Activated T-helper 1 cell treated with anti-CD3 and anti-CD28 coated beads, Interleukin-12 subunit alpha, Interleukin-12 subunit beta, Interleukin-2, Interleukin-4 antibody, amounts not matched to agents 30 ng/mL and 10 ng/mL and 1 ng/mL, durations not matched to agents 14 hours and 24 hours and 36 hours (primary cell): ENCODE measurements at places on chromosomes 6 and 20. TPM values are rescaled to one million over a fixed set of nuclear protein-coding genes. Genes with fewer than 3 reads are reported as not detected.

SEC63 gene
- 87.1 and 90.7 TPM in 2 replicates for total RNA-seq

GNAS-AS1 gene
- 1.4 and 1.7 TPM in 2 replicates for total RNA-seq

PMEPA1 gene
- 0.57 and 0.66 TPM in 2 replicates for total RNA-seq

- H3K27me3 ChIP-seq: peaks cover 3% of the 10 kb centered on the region
- no peak overlapping the region for H3K4me3 ChIP-seq
- no peaks in the 10 kb centered on the region for H3K36me3 ChIP-seq
Observed at GRCh38 chr6:44039839-44040350, 87.4 kb downstream of the MRPL14 start.

- H3K27me3 ChIP-seq: no peaks in the 10 kb centered on the region
- no peak overlapping the region for H3K4me3 ChIP-seq
- peaks cover 17% of the 10 kb centered on the region for H3K36me3 ChIP-seq
- H3K4me1 ChIP-seq: peaks cover 45% of the 10 kb centered on the region
- H3K27ac ChIP-seq: peak overlapping the region; percentile 36
Observed at GRCh38 chr20:49179368-49180277, 8.5 kb downstream of the STAU1 start.

GRCh38 chr6:27837625-27838057, 74.6 kb downstream of the OR2B2 start:
- no peaks in the 10 kb centered on the region for H3K27me3 ChIP-seq
- no peak overlapping the region for H3K27ac ChIP-seq
- no peak overlapping the region for H3K4me3 ChIP-seq
- no peak for DNase-seq
- peaks cover 2% of the 10 kb centered on the region for H3K36me3 ChIP-seq
- peaks cover 25% of the 10 kb centered on the region for H3K4me1 ChIP-seq

DNA sequence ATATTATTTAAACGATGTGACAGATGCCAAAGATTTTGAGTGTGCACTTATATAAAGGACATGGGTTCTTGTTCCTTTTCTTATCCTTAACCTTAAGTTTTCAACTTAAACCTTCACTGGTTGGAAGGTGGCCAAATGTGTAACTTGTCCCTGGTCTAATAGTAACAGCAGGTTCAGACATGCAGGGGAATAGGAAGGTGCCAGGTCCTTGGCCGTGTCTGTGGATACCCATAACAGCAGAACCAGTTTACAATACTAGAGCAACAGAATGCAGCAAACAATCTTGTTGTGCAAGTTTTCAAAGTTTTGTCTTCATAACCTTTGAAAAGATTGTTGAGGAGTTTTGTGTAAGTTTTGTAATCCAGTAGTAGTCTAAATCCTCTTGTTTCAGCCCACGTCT, 4.4 kb downstream of the MYB start:
- no peak overlapping the region for H3K4me3 ChIP-seq
- H3K4me1 ChIP-seq: peaks cover 51% of the 10 kb centered on the region

DNA sequence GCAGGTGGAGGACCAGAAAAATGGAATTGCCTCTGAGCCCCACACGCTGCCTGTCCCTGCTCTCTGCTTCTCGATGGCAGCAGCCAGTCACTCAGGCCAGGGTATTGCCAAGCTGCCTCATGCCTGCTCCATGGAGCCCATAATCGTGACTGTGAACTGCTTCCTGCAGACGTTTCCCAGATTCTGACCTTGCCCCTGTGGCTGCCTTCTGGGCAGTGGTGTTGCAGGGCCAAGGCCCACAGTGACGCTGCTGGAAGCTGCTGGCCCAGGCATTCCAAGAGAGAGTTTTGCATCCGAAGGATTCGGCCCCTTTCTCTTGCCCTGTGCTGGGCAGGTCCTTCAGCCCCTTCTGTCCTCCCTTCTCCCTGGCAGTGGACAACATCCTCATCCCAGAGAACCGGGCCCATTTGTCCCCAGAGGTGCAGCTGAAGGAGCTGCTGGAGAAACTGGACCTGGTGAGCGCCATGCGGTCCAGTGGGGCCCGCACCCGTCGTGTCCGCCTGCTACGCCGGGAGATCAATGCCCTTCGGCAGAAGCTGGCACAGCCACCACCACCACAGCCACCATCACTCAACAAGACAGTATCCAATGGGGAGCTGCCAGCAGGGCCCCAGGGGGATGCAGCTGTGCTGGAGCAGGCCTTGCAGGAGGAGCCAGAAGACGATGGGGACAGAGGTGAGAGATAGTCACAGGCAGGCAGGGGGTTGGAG, 14.5 kb downstream of the BRPF3 start:
- DNase-seq: no peak
- peaks cover 57% of the 10 kb centered on the region for H3K36me3 ChIP-seq
- no peak overlapping the region for H3K27ac ChIP-seq
- H3K4me1 ChIP-seq: peaks cover 4% of the 10 kb centered on the region
- no peaks in the 10 kb centered on the region for H3K27me3 ChIP-seq

GRCh38 chr6:27810768-27811450, 101.3 kb downstream of the OR2B2 start:
- peak overlapping the region; percentile 96 for H3K27ac ChIP-seq
- H3K36me3 ChIP-seq: peaks cover 2% of the 10 kb centered on the region

GRCh38 chr6:61558796-61559195, 727.2 kb downstream of the KHDRBS2 start:
- H3K36me3 ChIP-seq: no peaks in the 10 kb centered on the region
- no peak for DNase-seq
- H3K4me3 ChIP-seq: no peak overlapping the region
- no peak overlapping the region for H3K27ac ChIP-seq

GRCh38 chr6:27862396-27863066, 49.7 kb downstream of the OR2B2 start:
- peaks cover 50% of the 10 kb centered on the region for H3K4me1 ChIP-seq
- H3K27me3 ChIP-seq: peaks cover 8% of the 10 kb centered on the region
- DNase-seq: no peak
- H3K4me3 ChIP-seq: peak overlapping the region; percentile 99
- peak overlapping the region; percentile 84 for H3K27ac ChIP-seq
- H3K36me3 ChIP-seq: peaks cover 2% of the 10 kb centered on the region
